ENCODE measurements at places on chromosomes 4 and X. TPM values are rescaled to one million over a fixed set of nuclear protein-coding genes. Genes with fewer than 3 reads are reported as not detected.

The RNF150 gene
- total RNA-seq = 0.70 TPM

The REELD1 gene
- not detected for total RNA-seq

The FAM9B gene
- not detected for total RNA-seq

The TMPRSS11F gene
- not detected for total RNA-seq

The CDKL5 gene
- 5.0 TPM for total RNA-seq

The DCAF12L2 gene
- not detected for total RNA-seq

The AREG gene
- 30.0 TPM for total RNA-seq

The IRAK1 gene
- 103 TPM for total RNA-seq
